ENCODE measurements at places on chromosomes 3 and 15.

DNA sequence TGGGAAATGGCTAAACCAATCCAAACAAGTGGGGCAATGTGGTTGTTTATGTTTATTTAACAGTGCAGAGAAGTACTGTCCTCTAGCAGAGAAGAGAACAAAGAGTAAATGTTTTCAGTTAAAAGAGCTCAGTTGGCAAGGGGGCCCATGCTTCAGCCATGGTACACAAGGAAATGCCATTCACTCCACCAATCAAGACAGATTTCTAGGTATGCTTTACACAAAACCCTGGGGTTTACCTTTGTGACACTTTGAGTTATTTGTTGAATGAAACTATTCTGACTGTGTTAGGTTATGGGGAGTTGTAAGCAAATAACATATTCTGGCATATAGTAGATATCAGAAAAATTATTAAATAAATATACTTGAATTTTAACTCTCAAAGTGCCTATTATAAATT lies 228.5 kb upstream of the MME start:
- DNase-seq: no peak

DNA sequence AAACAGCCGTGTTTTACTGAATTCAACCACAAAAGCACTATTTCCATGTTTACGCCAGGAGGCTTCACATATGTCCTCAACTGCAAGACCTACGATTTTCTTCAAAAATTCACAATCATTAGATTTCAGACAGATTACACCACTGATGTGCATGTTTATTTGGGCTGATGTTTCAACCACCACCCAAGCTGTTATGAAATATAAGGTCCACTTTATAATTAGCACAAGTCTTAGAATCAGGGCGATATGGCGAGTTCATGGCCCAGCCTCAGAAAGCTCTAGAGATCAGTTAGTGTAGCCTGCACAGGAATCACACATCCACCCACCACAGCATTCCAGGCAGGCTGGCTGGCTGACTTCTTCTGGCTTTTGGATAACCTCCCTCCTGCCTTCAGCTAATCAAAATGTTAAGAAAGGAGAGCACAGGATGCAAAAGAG lies 15.4 kb downstream of the SH3BP5 start:
- no peak for DNase-seq

GRCh38 chr3:142129516-142130171 lies 19.7 kb downstream of the TFDP2 start:
- DNase-seq: no peak

- DNase-seq: peak; percentile 42
Observed at GRCh38 chr15:48962662-48963523, 826 bp downstream of the SHC4 start.

- no peak for DNase-seq
Observed at GRCh38 chr3:134796281-134797056, 1.4 kb downstream of the EPHB1 start.

GRCh38 chr15:92580521-92580920 lies 75.1 kb downstream of the FAM174B start:
- no peak for DNase-seq

DNA sequence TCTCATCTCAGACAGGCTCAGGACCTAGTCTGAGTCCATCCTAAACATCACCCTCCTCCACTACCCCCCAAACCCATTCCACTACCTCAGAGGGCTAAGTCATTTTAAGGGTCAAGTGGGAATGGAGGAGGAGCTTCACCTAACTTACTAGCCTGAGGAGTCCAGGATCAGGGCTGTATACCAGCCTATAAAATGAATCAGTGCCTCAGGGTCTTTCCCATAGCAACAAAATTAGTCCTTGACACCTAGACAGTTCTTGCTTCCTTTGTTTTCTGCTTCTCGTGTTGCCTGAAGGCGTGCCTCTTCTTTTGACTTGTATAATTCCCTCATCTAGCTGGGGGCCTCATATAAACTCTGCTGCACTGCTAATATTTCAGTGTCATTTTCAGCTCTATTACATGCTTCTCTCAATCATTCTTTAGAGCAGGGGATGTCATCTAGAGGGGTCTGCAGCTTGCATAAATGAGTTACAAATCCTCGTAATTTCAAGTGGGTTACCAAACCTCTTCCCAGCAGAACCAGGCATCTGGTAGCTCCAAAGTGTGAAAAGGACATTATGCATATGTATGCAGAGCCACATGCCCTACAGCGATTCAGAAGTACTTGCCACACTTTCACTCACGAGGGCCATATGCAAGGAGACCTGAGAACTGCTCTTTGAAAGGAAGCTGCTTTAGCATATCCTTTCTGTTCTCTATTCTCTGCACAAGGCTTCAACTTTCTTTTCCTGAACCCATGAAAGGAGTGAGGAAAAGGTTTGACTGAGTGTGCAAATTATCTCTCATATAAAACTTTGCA lies 311.7 kb upstream of the SEMA6D start:
- DNase-seq: peak; percentile 65

DNA sequence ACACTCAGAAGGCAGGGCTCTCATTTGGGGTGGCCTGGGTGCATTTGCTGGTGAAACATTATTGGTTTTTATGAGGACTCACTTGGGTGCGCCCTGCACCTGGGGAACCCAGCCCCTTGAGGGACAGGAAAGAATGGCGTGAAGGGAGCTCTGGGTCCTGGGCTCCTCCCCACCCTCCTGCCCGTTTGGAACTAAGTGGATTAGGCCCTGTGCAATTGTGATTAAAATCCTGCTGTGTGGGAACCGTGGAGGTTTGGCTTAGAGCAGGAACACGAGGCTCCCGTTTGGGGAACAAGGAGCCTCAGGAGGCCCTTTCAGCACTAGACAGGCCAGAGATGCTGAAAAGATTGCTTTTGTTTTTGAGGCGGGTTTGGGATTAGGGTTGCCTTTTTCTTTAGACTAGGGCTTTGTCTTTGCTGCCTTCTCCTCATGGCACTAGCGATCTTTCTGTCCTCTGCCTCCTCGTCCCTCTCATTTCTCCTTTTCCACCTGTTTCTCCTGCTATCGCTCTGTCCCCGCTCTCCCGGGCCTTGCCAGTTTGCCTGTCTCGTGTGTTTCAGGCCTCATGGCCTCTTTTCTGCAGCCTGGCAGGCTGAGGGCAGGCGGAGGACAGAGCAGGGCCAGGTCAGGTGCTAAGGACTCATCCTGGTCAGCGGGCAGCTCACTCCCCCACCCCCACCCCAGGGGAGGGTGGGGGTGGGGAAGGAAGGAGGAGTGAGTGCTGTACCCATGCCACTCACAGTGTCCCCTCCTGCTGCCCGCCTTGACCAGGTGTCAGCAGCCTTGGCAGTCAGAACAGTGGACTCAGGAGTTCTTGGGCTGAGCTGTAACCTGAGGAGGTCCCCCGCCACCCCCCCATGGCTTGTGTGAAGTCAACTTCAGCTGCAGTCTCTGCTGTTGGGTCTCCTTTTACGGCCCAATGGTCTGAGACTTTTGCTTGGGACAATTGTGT lies 8.6 kb downstream of the MAPKAPK3 start:
- DNase-seq: no peak

DNA sequence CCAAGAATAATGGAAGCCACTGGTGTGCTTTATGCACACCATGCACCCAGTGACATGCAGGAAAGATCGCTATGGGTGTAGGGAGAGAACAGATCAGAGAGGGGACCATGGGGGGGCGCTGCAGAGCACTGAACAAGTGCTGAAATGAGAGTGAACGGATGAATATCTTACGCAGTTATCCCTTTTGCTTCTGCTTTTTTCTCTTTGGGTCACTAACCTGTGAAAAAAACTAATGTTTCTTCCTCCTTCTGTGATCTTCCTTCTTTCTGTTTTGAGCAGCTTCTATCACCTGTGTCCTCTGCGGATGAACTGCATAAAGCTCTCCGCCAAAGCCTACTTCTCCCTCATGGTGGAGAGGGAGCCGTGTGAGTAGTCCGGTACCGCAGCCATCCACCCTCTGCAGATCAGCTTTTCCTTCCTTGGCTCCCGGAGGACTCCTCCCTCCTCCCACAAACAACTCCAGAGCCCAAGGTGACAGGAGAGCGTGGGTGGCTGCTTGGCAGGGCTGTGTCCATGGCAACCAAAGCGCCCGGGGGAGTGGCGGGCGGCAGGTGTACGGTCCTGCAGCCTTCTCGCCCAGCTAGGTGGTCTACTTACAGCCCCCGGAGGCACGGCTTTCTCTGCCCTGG lies 106.2 kb downstream of the DGKG start:
- no peak for DNase-seq

DNA sequence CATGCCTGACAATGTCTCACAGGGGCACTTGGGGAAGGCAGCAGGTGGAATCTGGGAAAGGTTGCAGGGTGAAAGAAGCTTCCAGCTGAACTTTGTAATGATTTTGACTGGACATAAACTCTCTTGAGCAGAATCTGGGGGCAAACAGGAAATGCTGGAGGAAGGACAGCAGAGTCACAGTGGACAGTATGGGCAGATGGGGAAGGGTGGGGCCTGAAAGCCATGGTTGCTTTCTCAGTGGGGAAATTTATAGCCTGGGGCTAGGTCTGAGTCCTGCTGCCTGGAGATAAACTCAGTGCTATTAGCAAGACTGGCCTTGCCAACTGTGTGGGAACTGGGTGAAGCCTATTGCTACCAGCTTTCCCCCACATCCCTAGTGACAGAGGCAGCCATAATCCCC lies 203.2 kb downstream of the OSBPL10 start:
- no peak for DNase-seq

DNA sequence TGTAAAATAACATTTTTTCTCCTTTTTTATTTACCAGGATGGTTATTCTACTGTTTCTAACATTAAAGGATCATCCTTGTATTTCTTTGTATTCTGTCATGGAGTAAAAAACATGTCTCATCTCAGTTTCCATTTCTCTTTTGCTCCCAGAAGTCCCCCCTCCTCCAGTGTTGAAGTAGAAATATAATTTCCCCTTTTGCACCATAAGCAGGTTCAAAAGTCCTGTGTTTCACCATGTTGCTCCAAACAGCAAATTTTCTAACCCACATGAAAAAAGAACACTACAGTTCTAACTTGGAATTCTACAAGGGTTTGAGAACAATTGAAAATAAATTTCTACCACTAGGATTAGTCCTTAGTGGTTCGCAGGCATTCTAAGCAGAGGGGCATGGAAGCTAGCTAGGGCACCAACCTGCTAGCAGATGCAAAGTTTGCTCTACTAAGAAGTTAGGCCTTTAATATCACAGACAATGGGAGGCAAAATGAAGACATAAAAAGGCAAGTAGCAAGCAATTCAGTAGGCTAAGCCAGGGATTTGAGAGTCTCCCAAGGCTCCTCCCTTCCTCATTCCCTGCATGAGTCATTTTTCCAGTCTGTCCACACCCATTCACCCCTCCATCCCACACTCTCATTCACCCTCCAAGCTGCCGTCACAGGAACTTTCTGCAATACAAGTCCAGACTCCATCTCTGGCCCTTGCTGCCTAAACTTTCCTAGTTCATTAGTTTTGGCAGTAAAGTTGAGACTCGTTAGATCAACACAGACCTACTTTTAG lies 2.3 kb upstream of the MBNL1 start:
- DNase-seq: peak; percentile 45

DNA sequence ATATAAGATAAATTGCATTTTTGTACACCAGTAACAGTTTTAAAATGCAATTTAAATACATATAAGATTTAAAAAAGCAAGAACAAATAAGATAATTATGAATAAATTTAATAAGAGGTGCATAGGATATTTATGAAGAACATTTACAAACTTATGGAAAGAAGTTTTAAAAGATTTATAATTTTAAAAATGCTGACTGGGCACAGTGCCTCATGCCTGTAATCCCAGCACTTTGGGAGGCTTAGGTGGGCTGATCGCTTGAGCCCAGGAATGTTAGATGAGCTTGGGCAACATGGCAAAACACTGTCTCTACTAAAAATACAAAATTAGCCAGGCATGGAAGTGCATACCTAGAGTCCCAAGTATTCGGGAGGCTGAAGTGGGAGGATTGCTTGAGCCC lies 37.8 kb downstream of the EOMES start:
- no peak for DNase-seq

GRCh38 chr3:133574260-133574881 lies 885 bp downstream of the CDV3 start:
- DNase-seq: peak; percentile 69
